ENCODE measurements at places on chromosomes 5 and 9.

DNA sequence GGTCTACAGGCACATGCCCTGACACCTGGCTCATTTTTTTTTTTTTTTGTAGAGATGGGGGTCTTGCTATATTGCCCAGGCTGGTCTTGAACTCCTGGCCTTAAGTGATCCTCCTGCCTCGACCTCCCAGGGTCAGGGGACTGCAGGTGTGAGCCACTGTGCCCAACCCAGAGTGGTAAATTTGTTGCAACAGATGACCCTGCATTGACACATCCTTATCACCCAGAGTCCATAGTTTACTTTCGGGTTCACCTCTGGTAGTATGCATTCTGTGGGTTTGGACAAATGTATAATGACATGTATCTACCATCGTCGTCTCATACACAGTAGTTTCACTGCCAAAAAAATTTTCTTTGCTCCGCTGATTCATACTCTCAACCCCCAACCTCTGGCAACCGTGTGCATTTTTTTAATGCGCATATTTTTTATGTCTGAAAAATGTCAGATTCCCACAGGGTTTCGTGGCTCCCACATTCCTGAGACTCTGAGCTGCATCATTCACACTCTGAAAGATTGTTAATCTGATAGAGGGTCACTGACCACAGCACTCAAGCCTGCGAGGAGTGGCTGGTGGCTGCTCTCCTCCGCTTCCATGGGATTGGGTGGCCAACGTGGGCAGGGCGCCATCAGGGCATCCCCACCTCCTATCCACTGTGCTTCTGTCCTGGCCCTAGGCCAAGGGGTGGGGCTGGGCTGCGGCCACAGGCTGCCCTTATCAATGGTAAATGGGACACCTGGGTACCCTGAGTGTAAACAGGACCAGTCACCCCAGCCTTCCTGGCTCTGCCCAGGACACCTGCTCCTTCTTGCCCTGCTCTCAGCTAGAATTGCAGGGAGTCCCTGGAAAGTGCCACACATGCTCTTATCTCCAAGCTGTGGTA is 9.6 kb downstream of the NDST1 start:
- peak; percentile 61 for DNase-seq

DNA sequence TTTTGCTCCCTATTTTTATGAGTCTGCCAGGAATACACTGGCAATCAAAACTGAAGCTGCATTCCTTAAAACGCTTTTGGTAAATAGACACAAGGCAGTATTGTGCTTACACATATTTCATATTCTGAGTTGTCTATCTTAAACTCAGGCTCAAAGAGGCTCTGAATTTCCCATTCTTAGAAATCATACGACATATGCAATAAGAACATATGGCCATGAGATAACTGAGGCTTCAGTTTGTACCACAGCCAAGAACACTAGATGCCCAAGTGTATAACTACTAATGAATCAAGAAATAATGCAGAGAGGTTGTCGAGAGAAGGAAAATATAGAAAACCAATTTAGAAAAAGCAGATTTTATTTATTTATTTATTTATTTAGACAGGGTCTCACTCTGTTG is 357.4 kb downstream of the NDUFS4 start:
- no peak for DNase-seq

GRCh38 chr9:93479726-93480125 is 26.3 kb upstream of the FAM120AOS start:
- DNase-seq = no peak

DNA sequence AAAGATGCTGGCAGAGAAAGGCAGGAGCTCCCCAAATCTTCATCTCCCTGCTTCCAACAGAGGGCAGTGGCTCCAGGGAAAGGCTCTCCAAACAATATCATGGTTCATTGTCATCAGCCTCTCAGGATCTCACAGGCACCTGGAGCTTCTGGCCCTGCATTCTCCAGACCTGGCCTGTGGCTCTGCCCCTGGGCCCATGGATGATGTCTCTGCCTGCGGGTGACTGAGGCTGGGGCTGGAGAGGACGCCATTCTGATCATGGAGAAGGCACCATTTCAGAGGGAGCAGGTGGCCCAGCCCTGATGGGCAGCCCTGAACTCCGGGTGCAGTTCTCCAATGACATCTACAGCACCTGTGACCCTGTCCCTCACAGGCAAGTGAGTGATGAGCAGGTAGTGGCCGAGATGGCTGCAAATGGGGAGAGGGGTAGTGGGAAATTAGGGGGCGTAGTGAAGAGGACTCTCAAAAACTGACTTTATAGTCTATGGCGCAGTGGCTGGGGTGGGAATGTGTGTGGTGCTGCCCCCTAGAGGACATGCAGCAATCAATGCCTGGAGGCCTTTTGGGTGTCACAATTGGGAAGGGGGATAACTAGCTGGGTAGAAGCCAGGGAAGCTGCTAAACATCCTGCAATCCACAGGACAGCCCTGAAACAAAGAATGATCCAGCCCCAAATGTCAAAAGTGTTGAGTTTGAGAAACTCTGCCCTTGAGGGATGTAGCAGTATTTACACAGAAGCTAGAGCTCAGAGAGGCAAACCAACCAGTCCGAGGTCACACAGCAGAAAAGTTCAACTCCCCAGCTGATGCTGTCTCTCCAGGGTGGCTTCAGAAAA is 3.2 kb downstream of the SH3PXD2B start:
- no peak for DNase-seq

- DNase-seq = no peak
Observed at GRCh38 chr5:57407391-57407790, 75.2 kb downstream of the ACTBL2 start.

GRCh38 chr5:96144289-96144688 is 182.6 kb upstream of the ELL2 start:
- no peak for DNase-seq

- DNase-seq = no peak
Observed at GRCh38 chr9:136588663-136589464, 43.0 kb upstream of the NOTCH1 start.

DNA sequence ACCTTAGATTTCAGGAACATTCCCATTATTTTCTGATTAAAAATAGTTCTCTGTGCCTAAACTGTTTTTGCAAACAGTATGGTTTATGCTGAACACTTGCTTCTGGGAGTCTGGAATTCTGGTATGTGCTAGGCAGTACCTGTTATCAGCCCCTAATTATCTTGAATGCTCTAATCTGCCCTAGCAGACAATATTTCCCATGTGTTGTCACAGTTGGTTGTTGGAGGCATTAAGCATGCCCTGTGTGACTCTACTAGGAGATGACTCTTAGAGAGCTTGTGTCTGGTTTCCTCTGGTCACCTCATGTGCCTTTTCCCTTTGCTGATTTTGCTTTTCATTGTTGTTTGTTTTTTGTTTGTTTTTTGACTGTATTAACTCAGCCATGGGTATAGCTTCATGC is 36.6 kb downstream of the UHRF2 start:
- no peak for DNase-seq
